Stimulated activated naive CD4-positive, alpha-beta T cell treated with Interleukin-2 at 50 U/mL for 16 hours (primary cell): ENCODE measurements at places on chromosomes 4 and X.
A peak's percentile ranks its signal among the peaks of the same experiment; 100 is the strongest.

- no peak for DNase-seq
Observed at GRCh38 chr4:154030152-154030551, 241.3 kb upstream of the SFRP2 start.

GRCh38 chrX:102672856-102673255, 21.6 kb downstream of the GPRASP1 start:
- no peak for DNase-seq

GRCh38 chrX:9311421-9312160, 153.3 kb upstream of the TBL1X start:
- DNase-seq = no peak

- DNase-seq = no peak
Observed at GRCh38 chr4:159410076-159410777, 307.3 kb downstream of the RAPGEF2 start.

GRCh38 chrX:107718156-107718621, 57.4 kb downstream of the TSC22D3 start:
- peak; percentile 56 for DNase-seq

- DNase-seq = no peak
Observed at GRCh38 chr4:41878170-41878969, 56.9 kb upstream of the TMEM33 start.

GRCh38 chr4:96354036-96354712, 514.3 kb downstream of the PDHA2 start:
- no peak for DNase-seq

- no peak for DNase-seq
Observed at GRCh38 chr4:1293991-1294390, 4.3 kb downstream of the MAEA start.

- DNase-seq = no peak
Observed at GRCh38 chr4:156962528-156962974, 9.0 kb downstream of the PDGFC start.

GRCh38 chr4:7398788-7399439, 35.8 kb downstream of the PSAPL1 start:
- no peak for DNase-seq

GRCh38 chrX:16023790-16024734, 99.3 kb upstream of the GRPR start:
- DNase-seq = no peak

DNA sequence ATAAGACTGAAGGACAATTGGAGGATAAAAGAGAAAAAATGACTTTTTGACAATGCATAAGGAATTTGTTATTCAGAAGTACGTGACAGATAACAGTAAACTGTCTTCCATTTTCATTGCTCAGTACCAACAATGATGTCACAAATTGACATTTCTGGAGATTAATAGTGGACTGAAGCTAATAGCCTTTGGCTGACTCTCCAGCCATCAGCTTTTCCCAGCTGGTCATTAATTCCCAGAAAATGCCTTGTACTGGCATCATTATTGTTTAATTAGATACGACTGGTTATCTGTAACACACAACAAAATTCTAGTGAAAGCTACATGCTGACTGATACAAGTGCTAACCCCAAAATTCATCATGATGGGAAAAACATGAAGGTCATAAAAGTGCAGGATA, 147.9 kb upstream of the FGF13 start:
- no peak for DNase-seq

DNA sequence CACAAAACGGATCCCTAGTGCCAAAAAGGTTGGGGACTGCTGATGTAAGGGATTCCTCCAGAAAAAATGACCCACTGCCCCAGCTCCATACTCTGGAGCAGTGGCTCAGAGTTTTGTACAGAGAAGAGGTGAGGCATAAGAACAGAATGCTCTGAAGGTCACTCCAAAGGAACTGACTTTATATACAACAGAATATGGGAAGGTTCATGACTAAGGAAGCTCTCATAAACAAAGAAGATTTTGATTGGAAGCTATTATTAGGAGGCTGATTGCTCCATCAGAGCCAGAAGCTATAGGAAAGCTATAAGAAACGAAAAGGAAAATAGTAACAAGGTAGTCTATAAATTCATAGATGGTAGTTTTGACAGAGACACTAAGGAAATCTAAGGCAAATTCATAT, 203.1 kb downstream of the SLC7A11 start:
- DNase-seq = no peak

DNA sequence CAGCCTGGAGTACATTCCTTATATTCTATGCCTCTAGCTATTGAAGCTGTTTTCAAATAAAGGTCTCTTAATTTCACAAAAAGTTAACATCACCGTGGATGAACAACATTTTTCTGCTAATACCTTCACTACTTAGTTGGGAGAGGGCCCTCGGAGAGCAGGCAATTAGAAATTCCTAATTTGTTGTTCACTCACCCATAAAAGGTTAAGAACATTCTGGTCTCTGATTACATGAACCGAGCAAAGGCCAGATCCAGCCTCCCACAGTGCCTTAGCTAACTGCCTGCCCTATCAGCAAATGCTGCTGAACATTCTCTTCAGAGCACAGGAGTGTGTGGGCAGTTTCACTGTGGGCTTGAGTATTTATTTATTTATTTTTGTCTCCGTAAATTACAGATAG, 36.0 kb upstream of the TTC29 start:
- no peak for DNase-seq

GRCh38 chr4:43766648-43767047, 682.0 kb downstream of the KCTD8 start:
- DNase-seq = no peak
